ENCODE measurements at places on chromosomes 7 and 10.
A peak's percentile ranks its signal among the peaks of the same experiment; 100 is the strongest.

GRCh38 chr10:30637881-30638467, 8.4 kb upstream of the LYZL2 start:
- no peak for DNase-seq

GRCh38 chr10:33073641-33074415, 115.8 kb upstream of the ITGB1 start:
- DNase-seq, result no peak

DNA sequence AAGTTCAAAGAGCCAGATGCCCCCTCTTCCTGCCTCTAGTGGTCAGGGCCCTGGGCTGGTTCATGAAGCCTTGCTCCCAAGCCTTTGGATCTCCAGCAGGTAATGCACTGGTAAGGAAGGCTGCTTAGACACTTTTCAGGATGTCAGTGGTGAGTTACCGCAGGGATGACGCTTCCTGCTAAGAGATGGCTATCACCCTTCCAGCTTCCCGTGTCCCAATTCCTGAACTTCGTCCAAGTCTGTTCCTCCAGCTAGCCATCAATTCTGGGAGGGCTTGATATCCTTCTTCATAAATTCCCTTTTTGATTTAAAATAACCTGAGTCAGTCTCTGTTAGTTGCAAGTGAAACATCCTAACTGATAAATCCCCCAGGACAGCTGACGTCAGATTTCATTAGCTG, 221.2 kb downstream of the PLXNA4 start:
- no peak for DNase-seq

- DNase-seq, result no peak
These were observed 21.0 kb upstream of the GNA12 start for GRCh38 chr7:2864999-2865670.

GRCh38 chr7:41002741-41003610, 699.9 kb downstream of the INHBA start:
- peak; percentile 39 for DNase-seq

- DNase-seq, result no peak
These were observed 29.0 kb upstream of the GNA12 start for GRCh38 chr7:2873146-2873545.

DNA sequence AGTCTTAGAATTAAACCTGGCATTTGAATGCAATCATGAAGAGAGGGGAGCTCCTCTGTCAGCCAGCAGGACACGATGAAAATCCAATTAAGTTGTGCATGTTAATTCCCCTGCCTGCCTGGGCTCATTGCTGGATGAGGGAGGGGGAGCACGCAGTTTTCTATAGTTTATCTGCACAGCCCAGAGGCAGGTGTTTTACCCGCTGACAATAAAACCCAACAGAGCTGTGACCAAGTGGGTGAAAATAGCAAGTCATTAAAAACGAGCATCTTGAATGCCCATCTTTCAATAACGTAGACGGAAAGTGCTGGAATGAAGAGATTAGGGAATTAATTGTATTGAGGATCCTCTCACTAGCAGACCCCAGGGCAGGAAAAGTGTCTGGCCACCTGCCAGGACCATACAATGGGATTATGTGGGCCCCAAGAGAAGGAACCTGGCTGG, 100.1 kb upstream of the FAM20C start:
- no peak for DNase-seq

DNA sequence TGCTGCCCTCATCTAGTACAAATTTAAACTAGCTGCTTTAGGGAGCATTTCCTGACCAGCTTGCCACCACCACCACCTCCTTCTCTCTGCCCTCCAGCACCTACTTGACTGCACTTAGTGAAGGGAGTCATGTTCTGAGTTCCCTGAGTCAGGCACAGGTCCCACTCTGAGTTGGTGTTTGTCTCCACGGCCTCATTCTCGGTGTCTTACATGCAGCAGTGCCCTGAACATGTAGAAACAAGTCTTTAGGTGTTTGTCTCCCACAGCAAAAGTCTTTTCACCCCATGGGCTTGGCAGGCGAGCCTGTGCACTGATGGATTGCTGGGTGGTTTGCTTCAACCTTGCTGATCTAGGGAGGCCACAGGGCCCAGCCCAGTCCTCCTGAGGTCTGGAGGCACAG, 16.9 kb downstream of the TSPAN14 start:
- DNase-seq, result no peak

DNA sequence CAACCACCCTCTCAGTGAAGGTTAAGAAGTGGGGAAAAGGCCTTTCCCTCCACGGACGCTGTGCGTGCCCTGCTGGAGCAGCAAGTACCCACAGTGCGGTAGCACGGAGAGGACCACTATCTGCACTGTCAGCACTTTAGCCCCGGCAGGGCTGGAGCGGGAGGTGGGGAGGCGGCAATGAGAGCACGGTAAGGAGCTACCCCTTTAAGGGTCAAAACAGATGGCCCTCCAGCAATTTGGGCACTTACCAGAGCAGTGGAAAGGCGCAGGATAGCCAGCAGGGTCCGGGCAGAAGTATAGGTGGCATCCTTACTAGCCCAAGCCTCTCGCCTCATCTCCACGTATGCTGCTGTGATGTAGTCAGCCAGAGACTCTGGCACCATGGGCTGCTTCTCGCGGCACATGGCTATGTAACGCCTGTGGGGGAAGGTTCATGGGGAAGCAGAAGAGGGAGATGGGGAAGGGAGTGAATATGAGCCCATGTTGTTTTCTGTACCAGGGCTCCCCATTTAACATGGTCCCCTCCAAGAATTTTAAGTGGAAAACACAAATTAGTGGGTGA, 5.2 kb downstream of the COPS6 start:
- no peak for DNase-seq

- DNase-seq, result no peak
These were observed 66.3 kb downstream of the PRKAG2 start for GRCh38 chr7:151810441-151811232.

- DNase-seq, result no peak
These were observed 89.2 kb upstream of the MKLN1 start for GRCh38 chr7:131238347-131238931.

GRCh38 chr7:28205506-28205905, 24.9 kb upstream of the JAZF1 start:
- no peak for DNase-seq

DNA sequence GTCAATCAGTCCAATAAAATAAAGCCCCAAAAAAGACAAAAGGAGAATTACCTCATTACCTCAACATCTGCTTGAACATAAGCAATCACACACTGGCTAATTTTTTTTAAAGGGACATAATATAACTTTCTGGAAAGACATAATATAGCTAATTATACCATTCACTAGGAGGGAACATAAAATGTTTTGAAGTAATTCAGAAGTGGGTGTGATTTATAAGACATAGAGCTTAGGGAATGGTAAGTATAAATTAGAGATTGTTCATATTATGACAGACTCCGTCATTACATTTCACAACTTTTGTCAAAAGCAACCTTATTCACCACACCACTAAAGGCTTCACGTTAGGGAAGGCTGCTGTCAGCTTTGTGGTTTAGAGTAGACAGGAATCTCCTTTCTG, 3.8 kb downstream of the SHTN1 start:
- DNase-seq, result no peak

GRCh38 chr7:47194516-47195057, 387.3 kb downstream of the TNS3 start:
- DNase-seq, result no peak

DNA sequence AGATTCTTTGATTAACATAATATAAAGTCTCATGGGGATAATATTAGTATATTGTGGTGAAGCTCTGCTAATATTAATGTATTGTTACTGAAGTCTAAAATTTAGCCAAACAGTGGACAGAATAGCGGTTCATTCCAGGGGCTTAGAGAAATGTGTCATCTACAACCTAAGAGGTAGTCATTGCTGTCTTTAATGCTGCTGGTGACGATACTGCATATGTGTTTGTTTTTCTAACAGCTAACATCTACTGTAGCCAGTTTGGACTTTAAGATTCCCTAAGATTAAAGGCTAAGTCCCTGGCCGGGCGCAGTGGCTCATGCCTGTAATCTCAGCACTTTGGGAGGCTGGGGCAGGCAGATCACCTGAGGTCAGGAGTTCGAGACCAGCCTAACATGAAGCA, 102.0 kb upstream of the SAMD8 start:
- no peak for DNase-seq

- no peak for DNase-seq
These were observed 61.7 kb upstream of the ITGA8 start for GRCh38 chr10:15781381-15781960.

- DNase-seq, result no peak
These were observed 55.5 kb downstream of the DLD start for GRCh38 chr7:107946451-107946850.

DNA sequence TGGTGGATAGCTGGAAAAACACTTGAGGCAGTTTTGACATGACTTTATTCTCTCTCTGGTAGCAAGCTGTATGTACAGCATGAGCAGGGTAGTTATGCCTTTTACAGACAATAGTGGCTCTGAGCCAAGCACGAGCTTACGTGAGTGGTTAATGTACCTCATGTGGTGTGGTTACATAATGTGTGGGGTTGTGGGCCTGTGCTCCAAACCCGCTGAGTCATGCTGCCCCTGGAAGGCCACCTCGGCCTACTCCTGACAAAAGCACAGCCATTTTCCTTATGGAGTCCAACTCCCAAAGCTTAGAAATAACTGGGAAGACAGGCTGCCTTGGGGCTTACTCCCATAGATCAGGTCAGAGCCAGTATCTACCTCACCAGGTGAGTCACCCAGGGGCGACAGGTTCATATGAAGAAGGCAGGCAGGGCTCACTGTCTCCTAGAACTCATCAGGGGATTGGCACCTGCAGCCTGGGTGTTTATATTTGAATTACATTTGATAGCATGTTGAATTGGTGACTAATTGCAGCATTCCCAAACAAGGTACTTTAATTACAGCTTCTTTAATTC, 404.5 kb downstream of the ADRA2A start:
- no peak for DNase-seq

DNA sequence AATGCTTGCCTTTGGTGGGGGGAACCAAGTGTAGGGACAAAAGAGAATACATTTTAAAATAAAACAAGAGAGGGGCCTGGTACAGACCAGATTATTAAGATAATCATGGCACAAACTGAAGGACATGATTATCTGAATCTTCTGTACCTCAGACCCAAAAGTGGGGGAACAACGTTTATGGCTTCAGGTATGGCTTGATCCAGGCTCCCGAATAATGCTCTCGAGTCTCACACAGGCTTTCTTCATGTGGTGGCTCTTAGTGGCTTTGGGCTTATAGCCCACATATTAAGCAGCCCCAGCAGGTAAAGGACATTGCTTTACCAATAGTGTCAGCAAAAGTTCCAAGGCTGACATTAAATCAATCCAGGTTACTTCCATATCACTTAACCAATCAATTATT, 106.8 kb upstream of the FOXK1 start:
- DNase-seq, result no peak

- no peak for DNase-seq
These were observed 12.0 kb upstream of the ZNF467 start for GRCh38 chr7:149785402-149785801.

DNA sequence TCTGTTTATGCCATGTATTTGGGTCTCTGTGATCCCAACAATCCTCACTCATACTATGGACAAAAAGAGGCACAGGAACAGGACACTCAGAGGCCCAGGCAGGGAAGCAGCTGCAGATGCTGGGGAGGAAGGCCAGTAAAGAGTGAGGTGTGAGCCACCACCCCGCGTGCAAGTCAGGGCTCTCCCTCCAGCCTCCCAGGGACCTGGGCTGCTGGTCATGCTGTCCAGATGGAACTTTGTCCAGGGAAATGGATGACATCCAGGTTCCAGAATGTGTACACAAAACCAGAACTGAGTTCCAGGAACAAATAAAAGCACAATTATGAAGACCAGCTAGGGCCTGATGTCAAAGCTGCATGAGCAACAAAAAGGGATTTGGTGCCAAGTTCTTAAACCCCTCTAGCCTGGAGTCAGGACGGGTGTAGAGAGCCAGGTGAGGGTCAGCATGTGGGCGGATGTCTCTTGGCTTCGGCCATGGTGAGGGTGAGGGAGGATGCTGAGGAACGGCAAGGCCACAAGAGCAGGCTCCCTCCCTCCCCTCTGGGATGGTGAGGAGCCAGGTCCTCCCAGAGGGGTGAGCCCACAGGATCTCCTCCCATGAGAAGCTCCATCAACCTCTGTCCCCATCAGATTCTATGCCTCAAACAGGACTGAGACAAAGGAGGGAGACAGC, 739.7 kb downstream of the PARD3 start:
- no peak for DNase-seq

- no peak for DNase-seq
These were observed 215.6 kb upstream of the CHRM2 start for GRCh38 chr7:136652635-136653370.

GRCh38 chr7:38385682-38386081, 112.2 kb upstream of the TARP start:
- no peak for DNase-seq

DNA sequence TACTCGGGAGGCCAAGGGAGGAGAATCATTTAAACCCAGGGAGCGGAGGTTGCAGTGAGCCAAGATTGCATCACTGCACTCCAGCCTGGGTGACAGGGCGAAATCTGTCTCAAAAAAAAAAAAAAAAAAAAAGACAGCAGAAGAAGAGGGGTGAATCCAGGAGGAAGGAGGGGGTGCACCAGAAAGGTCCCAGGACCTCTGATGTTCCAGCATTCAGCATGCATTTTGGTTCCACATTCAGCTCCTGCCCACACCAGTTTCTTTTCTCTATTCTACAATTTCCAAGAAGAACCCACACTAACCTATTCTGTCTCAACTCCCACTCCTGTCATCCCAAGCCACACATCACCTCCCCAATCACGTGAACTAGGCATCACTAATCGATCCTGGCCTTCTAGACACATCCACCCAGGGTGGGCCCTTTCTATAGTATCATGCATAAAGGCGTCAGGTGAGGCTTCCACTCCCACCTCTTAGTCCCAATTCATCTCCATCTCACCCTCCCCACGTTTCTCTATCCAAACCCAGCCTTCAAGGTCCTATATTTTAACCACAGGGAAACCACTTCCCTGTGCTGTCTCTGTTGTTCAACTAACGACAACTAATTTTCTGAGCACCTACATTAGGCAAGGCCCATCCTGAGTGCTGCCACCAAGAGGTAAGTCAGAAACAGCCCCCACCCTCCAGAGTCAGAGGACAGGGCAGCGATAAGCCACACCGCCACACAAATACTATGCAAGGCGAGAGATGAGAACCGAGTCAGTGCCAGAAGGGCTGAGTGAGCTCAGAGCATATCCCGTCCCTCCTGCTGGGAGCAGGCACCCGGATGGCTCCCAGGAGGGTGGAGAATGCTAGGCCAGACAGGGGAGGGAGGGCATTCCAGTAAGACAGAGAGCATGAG, 2.2 kb downstream of the ANXA11 start:
- no peak for DNase-seq

- no peak for DNase-seq
These were observed 29.1 kb upstream of the SMARCD3 start for GRCh38 chr7:151277631-151278030.

DNA sequence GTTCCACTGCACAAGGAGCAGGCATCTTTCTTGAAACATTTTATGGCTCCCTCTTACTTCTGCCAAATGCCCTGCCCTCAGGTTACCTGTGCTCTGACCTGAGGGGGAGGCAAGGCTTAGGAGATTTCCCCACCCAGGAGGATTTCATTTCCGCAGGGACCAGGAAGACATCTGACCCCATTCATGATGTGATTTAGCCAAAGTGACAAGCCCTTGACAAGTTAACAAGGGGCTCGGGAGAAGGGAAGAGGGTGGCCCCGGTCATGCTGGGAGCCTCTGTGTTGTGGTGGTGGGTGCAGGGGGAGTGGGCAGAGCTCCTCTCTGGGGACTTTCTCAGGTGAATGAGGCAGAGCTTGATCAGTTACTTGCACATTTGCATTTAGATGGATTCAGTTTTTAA, 18.9 kb downstream of the GIMAP5 start:
- no peak for DNase-seq

GRCh38 chr10:114173603-114173920, 441 bp downstream of the CCDC186 start:
- no peak for DNase-seq
